ENCODE measurements at places on chromosomes 5 and 9.

- DNase-seq = no peak
Observed at GRCh38 chr9:99907208-99907532, 716 bp downstream of the STX17 start.

GRCh38 chr5:37214550-37214949 is 34.6 kb downstream of the CPLANE1 start:
- no peak for DNase-seq

DNA sequence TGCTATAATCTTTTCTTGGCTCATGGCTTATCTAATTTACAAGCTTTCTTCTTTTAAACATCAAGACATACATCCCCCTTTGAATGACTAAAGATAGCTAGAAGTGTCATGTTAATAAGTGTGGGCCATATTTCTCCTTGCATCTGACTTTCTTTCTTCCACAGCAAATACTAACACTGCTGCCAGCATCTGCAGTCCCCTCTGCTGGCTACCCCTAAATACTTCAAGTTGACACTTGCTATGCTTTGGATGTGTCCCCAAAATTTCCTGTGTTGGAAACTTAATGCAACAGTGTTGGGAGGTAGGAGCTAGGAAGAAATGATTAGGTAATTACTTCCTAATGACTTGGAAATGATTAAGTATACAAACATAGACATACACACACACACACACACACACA is 459.0 kb upstream of the ST8SIA4 start:
- DNase-seq = no peak

GRCh38 chr5:122392824-122393223 is 80.8 kb downstream of the SNCAIP start:
- DNase-seq = no peak

DNA sequence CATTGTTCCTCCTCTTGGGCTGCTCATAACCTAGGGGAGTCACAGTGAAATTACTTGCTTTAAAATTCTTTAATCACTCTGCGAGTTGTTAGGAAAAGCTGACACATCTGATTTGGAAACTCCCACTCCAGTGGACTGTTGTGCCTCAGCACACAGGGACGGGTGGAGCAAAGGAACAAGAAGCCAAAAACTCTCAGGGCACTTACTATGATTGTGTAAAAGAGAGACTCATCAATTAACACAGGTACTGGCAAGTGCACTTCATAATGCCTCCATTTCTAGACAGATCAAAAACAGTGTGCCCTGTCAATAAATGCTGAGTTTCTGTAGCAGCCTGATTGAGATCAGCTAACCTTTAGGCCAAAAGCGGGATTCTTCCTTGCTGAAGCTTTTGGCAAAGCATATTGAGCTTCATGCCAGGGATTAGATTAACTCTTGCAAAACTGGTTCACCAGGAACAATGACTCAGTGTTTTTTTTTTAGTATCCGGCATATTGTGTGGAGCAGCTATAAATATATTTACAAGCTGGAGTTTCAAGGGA is 55.9 kb downstream of the TMC1 start:
- no peak for DNase-seq

GRCh38 chr5:10118150-10118549 is 131.5 kb downstream of the ATPSCKMT start:
- no peak for DNase-seq

GRCh38 chr5:73031839-73032238 is 76.0 kb downstream of the FCHO2 start:
- no peak for DNase-seq

GRCh38 chr9:78122631-78123030 is 91.0 kb upstream of the GNAQ start:
- DNase-seq = no peak

DNA sequence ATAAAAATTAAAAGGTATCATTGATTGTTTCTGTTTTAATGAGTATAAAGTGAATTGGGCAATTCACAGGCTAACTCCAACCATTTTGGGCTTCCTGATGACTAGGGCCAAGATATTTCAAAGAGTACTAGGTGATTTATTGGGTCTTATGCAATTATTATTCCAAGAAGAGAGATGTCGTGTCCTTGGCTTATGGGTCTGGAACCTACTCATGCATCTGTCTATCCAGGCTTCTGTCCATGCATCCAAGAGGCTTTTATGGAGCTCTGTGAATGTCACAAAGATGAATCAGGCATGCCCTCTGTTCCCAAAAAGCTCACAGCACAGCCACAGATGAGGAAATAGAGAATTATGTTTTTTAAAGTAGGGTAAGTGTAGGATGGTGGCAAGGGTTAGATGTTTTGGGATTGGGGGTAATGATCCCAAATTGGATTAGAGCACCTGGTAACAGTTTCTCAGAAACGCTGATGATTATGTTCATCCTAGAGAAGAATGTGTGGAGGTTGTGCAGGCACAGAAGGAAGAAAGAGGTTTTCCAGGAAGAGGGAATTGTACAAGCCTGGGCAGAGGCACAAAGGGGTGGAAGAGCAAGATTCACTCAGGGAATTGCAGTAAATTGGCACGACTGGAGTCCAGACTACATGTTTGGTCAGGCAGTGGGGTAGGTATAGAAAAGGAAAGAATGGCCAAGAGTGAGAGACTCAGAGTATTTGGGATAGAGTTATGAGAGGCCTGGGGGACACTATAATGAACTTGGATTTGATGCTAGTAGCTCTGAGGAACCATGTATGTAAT is 83.0 kb upstream of the TNC start:
- DNase-seq = no peak
